Stimulated activated CD4-positive, alpha-beta T cell treated with anti-CD3 and anti-CD28 coated beads, Interleukin-1b, Interleukin-23, amount 100 ng/mL, for 48 hours (primary cell): ENCODE measurements at places on chromosomes 2 and 18.

DNA sequence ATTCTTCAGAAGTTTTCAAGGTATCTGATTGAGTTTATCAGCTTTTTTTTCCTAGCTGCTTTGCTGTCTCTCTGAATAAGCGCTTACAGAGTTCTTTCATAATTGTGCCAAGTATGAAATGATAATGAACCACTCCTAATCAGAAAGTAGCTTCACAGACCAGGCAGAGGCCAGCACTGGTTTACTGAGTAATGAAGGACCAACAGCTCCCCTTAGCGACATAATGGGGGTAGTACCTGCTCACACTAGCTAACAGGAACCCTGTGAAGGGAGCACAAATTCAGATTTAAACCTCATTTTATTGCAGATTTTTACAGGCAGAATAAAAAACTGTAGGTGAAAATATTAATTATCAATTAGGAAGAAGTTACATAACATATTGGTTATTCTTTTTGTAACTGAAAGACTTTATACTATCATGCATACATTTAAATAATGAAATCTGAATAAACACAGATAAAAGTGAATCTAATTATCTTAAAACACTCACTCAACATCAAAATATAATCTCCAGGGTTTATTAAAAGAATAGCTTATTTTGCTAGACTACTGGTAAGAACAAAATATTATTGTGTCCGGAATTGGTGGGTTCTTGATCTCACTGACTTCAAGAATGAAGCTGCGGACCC is 53.7 kb upstream of the LRRC30 start:
- no peak for DNase-seq

GRCh38 chr18:49814147-49814499 is 790 bp upstream of the ACAA2 start:
- peak; percentile 61 for DNase-seq

GRCh38 chr2:224775647-224776046 is 59.5 kb upstream of the CCDC195 start:
- DNase-seq = no peak

- DNase-seq = no peak
Measured at GRCh38 chr2:66695226-66695735, 260.4 kb downstream of the MEIS1 start.

- DNase-seq = no peak
Measured at GRCh38 chr18:73043211-73043610, 175.4 kb upstream of the NETO1 start.

GRCh38 chr2:156448766-156449165 is 12.6 kb downstream of the GPD2 start:
- DNase-seq = no peak

- no peak for DNase-seq
Measured at GRCh38 chr2:15303874-15304273, 257.3 kb downstream of the NBAS start.

GRCh38 chr2:24421668-24422067 is 61.3 kb upstream of the ITSN2 start:
- DNase-seq = peak; percentile 50

GRCh38 chr2:10777111-10777841 is 35.3 kb downstream of the PDIA6 start:
- DNase-seq = no peak

DNA sequence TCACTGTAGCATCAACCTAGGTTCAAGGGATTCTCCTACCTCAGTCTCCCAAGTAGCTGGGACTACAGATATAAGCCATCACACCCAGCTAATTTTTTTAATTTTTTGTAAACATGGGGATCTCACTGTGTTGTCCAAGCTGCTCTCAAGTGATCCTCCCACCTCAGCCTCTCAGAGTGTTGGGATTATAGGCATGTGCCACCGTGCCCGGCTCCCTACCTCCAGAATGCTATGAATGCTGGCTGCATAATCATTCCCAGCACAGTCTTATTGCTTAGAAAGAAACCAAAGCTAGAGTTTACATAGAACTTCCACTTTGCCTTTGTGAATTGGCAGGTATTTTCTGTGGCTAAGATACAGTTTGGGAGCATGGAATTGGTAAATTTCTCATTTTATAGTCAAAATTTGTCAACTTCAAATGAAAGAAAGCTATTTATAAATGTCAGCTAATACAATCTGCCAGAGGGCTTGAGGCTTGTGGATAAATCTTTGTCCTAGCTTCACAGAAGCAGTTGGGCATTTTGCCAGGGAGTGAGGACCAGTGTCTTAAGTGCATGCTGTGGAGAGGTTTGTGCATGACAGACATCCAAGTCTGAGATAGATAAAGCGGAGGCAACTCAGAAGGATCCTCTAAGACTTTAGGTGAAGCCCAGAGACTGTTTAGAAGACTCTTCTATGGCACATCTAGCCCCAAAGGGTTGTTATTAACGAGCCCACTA is 175.4 kb downstream of the ANTXR1 start:
- DNase-seq = no peak

DNA sequence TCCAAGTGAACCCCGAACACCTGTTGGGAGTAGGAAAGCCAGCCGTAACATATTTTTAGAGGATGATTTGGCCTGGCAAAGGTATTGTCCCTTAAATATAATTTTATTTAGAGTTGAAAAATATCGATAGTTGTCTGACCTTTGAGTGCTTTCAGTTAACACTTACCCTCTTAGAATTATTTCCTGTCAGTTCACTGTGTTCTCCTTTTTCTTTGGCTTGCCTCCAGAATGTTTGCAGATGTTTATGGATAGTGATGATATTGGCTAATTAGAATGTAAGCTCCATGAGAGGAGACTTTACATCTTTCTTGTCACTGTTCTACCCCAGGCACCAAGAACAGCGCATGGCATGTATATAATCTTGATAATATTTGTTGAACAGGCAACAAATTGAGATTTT is 19.8 kb downstream of the PIKFYVE start:
- no peak for DNase-seq

DNA sequence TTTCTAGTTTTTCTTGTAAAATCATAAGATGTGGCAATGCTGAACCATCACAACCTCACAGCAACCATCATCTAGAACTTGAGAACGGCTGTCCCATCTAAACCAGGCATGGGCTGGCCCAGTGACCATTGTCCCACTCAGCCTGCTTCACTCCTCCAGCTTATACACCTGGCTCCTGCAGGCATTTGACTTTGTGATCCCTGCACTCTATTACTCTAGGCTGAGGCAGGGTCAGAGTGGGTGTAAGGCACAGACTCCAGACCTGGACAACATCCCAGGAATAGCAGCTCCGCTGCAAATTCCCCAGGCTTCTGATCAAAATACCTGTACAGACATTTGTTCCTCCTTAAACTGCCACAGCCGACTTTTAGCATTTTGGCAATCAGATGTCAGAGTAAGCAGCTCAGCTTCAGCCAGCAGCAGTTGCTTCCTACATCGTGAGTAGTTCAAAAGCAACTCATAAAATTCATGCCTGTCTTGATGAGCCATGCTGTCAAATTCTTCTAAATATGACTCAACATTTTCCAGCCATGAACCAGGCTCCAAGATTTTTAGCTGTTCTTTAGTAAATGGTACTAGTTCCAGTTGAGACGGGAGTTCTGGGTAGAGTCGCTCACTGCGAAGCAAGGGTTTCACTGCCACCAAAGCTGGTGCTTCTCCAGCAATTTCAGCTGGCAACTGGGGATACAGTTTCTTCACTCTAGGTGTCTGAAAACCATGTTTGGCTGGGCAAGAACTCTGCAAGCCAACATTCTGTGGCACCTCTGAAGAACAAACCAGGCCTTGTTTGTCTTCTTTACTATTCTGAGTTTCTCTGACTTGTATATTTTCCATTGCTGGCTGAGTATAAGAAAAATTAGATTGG is 12.8 kb downstream of the EPG5 start:
- DNase-seq = no peak

GRCh38 chr2:49129034-49129433 is 25.3 kb downstream of the FSHR start:
- no peak for DNase-seq

DNA sequence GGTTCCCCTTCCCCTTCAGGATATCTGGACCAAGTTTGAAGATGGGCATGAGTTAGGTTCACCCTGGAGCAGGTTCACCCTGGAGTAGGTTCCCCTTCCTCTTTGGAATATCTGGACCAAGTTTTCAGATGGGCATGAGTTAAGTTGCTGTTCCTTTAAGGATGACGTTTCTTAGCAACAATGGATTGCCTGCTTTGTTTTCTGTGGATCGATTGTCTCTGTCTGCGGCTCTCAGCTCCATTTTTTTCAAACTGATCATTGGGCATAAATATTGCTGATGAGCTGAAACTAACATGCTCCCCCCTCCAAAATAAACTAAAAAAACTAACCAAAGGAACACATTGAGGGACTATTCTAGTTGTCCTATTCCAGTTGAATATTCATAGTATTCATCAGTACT is 149.5 kb downstream of the SPP2 start:
- no peak for DNase-seq

DNA sequence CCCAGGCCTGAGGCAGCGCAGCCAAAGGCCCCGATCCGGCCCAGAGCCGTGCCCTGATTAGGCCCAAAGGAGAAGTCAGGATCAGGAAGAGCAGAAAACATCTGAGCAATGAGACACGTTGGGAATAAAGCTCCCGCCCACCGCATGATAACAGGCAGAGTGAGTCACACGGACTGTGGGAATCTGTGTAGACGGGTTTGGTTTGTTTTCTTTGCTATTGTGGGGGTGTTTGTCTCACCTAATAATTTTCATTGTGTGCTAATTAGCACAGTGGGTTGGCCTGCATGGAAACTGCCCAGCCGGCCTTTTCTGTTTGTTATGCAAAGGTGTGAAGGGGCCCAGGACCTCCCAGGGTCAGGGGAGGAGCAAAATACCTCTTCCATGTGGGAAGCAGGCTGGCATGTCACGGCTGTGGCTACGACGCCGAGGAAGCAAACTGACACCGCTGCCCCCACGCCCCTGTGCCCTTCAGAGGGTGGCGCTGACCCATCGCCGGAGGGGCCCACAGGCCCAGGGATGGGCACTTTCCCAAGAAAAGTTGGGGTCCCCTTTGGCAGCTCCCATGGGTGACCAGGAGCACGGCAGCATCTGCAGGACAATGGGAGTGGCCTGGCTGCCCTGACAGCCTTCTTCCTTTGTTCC is 68.4 kb upstream of the CTDP1 start:
- DNase-seq = no peak

GRCh38 chr18:26999797-27000196 is 134.3 kb upstream of the AQP4 start:
- no peak for DNase-seq

GRCh38 chr2:215556979-215557378 is 121.1 kb upstream of the FN1 start:
- DNase-seq = no peak

DNA sequence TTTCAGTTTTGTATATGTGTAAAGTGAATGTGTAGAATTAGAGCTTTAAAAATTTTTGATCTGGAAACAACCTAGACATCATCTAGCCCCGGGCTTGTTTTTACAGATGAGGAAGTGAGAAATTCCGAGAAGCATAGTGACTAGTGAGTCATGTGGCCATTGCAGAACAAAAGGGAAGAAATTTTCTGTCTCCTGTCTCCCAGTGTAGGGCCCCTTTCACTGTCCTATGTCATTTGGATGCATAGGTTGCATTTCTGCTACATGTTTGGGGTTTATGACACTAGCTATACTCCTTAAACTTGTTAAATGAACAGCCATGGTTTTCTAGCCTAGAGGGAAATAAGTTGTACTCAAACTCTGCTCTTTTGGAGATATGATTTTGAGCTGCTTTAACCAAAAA is 84.6 kb downstream of the PLCL1 start:
- DNase-seq = peak; percentile 39

- DNase-seq = peak; percentile 56
Measured at GRCh38 chr2:11750422-11750821, 4.0 kb downstream of the LPIN1 start.

DNA sequence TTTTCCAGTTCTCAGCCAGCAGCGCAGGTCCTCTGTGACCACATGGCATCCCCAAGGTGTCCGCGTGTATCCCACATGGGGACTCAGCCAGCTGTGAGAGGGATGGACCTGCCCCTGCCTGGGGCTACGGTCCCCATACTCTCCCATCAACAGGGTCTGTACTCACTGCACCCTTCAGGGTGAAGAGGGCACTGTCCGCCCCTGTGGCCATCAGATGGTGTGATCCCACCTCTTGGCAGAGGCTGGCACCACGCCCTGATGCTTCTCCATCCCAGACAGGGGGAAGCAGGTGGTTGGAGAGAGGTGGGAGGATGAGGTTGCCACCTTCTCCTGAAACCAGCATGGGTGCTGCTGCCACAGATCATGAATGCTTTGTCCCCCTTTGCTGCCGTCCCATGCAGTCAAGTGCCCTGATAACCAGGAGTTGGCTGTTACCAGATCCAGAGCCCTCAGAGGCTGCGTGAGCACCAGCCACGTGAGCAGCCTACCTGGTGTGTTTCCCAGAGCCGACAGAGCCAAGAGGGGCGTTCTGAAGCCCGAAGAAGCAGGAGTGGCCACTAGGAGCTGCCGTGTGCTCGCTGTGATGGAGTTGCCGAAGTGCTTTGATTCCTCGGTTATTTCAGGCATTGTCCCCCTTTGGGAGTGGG is 93.9 kb downstream of the SH3RF3 start:
- DNase-seq = no peak

DNA sequence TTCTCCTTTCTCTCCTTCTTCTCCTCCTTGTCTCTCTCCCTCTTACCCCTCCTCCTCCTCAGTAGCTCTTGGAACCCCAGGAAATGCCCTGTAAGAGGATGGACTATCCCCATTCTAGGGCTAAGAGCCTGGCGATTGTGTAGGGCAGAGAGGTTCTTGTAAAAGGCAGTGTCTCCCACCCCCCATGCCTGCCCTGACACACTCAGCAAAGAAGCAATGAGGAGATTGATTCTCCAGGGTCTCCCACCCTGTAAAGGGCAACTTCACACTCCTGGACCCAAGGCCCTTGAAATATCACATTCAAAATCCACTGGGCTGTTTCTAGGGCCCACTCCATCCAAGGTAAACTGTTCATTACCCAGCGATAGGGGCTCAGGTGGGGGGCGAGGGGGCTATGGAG is 144.1 kb downstream of the INSIG2 start:
- no peak for DNase-seq

- no peak for DNase-seq
Measured at GRCh38 chr18:693466-694187, 18.8 kb downstream of the ENOSF1 start.

DNA sequence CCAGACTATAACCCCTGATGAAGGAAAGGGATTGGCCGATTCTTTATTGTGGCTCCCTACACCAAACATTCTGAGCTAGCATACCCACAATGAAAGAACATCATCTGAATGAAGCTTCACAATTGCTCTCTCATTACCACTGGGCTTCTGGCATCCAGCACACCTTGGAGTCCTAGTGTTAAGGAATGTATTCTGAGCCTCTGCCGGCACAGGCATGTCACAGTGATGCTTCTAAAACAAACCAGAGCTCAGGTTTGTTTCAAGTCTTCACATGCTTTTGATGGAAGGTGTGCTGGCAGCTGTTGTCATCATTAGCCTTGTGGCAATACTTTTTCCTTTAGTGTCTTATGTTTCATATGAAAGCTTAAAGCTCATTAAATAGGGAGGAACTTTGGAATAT is 76.3 kb upstream of the RBBP8 start:
- no peak for DNase-seq

DNA sequence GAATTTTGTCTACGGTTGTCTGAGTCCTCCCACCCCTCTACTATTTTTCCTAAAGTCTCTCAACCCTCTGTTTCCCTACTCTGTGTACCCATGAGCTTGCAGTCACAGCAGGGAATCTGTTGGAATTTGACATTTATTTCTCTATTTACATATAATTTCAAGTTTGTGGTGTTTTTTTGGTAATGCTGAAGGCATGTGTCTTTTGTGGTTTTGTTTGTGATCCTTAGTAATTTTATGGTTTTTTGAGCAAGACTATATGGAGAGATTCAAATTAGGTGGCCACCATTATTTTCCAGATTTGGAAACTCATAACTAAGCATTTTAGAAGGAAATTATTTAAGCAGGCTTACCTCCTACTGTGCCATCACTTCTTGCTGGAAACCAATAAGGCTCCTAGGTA is 27.2 kb upstream of the FBLN7 start:
- no peak for DNase-seq
